ENCODE measurements at places on chromosomes 16 and 17.

DNA sequence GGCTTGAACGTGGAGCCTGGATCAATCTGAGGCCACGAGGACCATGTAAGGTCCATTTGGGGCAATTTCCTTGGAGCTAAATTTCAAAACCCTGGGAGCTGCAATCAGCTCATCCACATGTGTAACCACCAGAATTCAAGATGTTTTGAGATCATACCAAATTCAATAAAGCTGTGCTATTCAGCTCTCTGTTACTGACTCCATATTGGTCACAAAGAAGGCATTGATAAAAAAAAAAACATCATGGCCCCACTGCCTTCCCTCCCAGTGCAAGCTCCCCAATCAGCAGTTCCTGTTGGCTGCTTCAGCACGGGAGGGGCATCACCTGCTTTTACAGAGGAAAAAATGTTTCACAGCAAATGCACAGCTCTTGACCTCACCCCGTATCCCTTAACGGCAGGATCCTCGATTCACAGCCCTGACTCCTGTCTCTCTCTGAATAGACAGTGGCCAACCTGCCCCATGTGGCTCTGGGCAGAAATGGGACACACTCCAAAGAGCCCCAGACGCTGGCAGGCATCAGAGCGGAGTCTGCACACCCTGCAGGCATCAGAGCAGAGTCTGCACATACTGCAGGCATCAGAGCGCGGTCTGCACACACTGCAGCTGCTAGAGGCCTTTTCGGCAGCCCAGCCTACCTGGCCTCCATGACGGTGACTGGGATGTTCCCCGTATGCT lies 37.1 kb downstream of the FANCA start:
- DNase-seq = no peak

DNA sequence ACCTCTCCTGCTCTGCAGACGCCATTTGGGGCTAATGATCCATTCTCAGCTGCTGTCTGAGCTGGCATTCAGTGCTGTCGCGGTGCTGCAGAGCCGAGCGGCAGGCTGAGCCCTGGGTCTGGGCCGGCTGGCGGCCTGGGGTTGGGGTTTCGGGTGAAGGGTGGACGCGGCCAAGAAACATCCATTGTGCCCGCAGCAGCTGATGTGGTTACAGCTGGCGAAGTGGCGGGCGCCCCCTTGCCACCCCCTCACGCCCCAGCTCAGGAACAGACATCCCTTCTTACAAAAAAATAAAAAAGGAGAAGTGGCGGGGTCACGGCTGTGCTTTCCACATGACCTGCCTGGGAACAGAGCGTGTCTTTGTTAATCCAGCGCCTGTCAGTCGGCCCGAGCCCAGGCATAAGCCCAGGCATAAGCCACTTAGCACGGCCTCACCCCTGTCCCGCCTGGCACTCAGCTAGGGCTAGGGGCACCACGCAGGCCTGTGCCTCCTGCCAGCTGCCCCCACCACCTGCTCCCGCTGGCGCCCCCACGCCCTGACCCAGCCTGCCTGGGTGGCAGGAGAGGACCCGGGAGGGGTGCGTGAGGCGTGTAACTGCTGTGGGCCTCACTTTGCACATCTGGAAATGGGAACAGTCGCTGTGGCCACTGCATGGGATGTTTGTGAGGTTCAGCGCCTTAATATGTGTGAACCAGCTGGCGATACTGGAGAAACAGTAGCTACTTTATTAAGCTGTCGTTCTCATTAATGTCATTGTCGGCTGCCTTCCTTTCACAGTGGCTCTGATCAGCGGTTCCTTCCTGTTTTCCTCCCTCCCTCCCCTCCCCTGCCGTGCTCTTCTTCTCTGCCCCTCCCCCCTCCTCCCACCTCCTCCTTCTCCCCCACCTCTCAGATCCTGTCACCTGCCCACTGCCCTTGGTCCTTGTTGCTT lies 197.7 kb upstream of the CIBAR2 start:
- DNase-seq = no peak

DNA sequence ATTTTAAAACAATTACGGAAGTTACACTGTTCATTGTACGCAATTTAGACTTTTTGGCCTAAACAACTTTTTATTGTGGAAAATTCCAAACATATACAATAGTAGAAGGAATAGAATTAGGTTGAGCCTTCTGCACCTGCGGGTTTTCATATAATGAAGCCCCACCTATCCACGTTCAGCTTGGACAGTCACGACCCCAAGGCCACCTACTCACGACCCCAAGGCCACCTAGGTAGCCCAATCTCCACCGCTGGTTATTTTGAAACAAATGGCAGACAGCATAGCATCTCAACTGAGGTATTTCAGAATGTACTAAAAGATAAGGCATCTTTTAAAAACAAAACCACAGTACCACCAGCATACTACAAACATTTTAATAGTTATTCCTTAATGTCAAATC lies 631 bp downstream of the NLRC5 start:
- no peak for DNase-seq

GRCh38 chr16:28863929-28864793 lies 518 bp downstream of the SH2B1 start:
- no peak for DNase-seq

- DNase-seq = no peak
These were observed 387 bp downstream of the MRPL28 start for GRCh38 chr16:369866-370436.

DNA sequence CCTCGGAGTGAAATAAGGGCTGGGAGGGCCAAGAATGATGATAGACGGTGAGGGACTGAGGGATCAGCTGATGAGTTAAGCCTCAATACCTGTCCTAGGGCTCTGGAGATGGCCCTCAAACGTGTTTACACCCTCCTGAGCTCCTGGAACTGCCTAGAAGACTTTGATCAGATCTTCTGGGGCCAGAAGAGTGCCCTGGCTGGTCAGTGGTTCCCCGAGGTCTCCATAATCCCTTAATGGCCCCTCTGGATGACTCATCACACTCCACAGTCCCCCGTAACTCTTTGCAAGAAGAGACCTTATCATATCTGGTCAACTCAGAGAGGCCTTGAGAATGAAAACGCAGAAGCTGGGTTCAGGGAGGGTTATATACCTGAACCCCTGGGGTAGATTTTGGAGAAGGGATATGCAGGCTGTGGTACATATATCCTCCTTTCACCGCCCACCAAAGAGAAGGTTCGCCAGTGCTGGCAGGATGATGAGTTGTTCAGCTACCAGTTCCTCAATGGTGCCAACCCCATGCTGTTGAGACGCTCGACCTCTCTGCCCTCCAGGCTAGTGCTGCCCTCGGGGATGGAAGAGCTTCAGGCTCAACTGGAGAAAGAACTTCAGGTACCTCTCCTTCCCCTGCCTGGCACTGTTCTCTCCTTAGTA lies 3.1 kb downstream of the ALOX12 start:
- DNase-seq = no peak

DNA sequence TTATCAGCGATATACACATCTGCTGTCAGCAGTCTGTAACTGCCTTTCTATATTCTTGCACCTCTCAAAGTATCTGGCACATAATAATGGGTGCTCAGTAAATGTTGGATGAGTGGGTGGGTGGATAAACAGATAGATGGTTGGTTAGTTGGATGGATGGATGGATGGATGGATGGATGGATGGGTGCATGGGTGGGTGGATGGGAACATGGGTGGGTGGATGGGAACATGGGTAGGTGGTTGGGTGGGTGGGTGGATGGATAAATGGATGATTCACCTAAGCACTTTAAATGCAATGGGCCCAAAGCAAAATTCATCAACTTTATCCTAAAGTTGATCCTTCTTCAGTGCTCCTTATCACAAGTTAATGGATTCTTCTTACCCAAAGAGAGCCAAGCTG lies 48.6 kb downstream of the HELZ start:
- no peak for DNase-seq

DNA sequence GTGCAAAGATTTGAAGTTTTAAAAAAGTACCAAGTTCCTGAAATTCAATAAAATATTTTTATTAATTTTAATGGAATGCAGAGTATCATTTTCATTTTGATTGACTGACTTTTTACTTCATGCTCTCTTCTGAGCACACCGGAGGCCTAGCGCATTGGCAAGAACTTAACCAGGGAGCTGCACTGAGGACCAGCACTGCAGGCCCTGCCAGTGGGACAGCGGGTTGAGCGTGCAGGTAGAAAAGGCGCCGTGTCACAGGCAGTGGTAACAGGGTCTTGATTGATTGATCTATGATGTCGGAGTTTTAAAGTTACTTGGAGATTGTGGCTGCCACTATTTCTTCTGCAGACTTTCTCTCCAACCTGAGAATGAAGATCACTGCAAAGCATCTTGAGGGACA lies 43.7 kb downstream of the WDR45B start:
- no peak for DNase-seq

- DNase-seq = no peak
These were observed 89.7 kb downstream of the SDK2 start for GRCh38 chr17:73554498-73554897.

DNA sequence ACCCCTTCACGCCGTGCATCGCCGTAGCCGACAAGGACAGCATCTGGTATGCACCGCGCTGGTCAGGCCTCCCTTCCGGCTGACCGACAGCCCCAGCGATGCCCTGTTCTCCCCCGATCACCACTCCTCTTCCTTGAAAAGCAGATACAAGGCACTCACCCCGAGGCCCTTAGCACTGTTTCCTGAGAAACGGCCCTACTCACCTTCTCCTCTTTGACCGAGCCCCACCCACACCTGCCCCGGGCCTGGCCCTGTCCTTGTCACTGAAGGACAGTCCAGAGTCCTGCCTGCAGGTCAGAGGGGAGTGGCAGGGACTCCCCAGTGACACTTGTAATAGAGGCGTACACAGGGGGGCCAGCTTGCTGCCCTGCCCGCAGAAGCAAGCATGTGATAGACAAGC lies 45.9 kb upstream of the CHMP6 start:
- no peak for DNase-seq

DNA sequence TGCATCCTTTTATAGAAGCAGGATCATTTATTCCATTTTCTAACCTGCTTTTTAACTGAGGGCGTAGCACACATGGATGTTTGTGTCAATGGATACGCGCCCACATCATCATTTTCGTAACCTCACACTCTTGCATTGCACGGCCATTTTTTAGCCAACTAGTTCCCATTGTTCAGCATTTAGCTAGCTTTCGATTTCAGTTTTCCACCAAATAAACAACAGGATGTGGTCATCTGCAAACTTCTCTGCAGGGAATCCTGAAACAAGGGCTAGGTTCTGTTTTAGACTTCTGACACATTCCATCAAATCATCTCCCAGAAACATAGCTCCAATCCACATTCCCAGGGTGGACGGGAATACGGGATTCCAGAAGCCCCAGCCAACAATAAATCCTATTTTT lies 6.4 kb downstream of the CYB561 start:
- no peak for DNase-seq

DNA sequence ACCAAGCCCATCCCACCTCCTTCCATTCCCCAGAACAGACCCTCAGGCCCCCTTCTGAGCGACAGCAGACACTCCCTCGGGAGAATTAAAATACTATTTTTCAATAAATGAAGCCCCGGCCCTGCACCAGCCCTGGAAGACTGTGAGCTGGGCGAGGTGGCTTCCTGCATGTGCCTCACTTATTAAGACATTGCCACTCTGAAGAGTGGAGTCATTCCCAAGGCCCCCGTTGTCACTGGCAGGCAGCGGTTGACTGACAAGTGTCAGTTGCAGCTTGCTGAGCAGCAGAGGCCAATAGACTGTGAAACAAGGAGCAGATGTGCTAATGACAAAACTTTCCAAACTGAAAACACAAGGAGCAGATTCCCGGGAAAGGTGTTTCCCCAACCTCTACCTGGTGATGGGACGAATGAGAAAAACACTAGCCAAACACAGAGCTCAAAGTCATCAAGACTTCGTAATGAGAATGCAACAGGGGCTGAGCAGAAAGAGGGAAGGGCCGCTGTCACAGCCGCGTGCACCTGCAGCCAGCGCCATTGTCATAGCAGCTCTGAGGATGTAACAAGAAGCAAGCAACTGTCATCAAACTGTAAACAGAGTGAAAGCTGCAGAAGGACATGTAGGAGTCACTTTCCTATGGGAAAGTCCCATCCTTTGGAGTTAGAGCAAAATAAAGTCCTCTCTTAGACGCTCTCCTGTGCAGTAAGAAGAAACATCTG lies 232.1 kb downstream of the C16orf78 start:
- no peak for DNase-seq

DNA sequence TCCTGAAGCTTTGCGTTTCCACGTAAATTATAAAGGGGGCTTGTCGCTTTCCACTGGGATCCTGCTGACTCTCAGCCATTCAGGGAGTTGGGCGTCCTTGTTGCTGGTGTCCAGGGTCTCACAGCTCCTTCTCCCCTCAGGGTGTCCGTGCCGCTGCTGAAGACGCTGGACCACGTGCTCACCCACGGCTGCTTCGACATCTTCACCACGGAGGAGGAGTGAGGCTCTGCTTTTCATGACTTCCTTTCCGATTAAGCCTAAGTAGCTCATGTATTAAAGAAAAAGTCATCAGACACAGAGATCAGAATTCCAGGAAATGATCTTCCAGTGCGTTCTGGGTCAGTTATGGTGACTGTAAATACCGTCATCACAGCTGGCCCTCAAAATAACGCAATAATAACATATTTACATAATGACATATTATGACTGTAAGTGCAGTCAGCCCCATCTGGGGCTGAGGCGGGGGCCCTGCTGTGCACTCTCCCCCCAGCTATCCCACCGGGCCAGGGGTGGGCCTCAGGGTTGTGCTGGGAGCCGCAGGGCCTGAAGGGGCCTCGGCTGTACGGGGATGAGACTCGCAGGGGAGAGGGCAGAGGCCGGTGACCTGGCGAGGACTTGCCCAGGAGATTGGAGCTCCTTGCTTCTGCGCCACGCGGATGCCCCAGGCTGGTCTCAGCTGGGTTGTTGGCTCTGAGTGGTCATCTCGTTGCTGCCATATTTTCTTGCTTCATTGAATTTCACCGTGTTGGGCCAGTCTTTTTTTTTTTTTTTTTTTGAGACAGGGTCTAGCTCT lies 92.9 kb upstream of the ZNF750 start:
- no peak for DNase-seq

DNA sequence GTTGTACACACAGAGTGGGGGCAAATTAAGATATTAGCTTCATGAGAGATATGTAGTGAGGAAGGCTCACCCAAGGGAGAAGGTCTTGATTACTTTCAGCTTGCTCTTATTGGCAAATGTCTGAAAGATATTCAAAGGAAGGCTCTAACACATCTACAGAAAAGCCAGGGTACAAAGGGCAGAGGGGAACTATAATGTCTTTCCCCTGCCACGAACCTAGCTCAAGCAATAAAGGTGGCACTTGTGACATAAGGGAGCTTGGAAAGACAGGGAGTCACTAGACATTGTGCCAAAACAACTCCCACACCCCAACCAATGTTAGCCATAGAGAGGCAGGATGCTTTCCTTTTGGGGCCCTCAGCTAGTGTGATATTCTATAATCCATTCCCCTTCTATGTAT lies 52.2 kb upstream of the SOX9 start:
- DNase-seq = no peak

- no peak for DNase-seq
These were observed 11.7 kb upstream of the ZNF594 start for GRCh38 chr17:5203178-5203907.

GRCh38 chr17:48527547-48527932 lies 3.3 kb downstream of the HOXB1 start:
- no peak for DNase-seq

DNA sequence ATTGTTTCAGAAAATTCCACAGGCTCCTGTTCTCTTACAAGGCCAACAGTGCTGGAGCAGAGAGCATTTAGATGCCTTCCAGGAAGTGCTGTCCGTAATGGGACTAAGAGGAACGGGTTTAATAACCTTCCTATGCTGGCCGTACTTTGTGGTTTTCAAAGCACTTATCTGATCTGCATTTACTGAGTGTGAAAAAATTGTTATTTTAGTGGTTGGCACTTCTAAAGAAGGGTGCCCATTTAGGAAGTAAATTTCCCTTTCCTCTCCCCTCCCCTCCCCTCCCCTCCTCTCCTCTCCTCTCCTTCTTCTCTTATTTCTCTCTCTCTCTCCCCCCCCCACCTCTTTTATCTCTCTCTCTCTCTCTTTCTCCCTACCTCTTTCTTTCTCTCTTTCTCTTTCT lies 72.0 kb upstream of the DNAJA2 start:
- DNase-seq = no peak

Data from NCI-H1436 treated with DMSO at 0.1 percent for 48 hours (cell line).